ENCODE measurements at places on chromosomes 6 and 20.

DNA sequence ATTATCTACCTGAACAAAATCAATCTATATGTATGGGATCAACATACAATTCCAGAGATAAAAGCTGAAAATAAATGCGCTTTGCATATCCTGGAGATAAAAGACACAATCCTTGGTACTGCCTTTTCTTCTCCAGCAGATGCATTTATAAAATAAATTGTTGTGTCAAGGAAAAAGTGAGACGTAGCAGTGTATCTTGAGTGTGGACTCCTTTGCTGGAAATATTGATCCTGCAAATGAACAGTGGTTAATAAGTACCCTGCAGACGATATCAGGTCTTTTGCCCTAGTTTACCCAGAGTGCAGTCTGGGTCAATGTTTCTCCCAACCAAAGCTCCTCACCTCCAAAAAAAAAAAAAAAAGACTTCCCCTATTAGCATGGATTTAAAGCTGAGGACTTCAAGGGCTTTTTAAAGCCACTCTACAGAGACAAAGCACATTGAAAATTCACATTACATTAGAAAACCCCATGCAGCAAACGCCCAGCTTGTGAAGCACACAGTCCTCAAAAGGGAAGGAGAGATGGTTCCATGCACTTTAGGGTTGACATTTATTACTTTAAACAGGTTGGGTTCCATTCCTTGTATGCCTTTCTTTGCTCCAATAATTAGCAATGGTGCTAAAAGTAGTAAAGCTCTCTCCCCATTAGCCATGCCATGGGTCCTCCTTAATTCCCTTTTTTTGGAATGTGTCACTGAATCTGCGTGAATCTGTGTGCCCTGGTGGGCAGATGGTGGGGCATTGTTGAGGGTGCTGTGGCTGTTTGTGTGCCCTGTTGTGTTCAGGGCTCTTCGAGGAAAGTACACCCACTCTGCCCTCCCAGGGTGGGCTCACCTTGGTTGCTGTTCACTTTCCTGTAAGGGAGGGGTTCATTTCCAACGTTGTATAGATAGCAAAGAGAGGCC, 21.1 kb downstream of the FOXA2 start:
- DNase-seq: no peak

DNA sequence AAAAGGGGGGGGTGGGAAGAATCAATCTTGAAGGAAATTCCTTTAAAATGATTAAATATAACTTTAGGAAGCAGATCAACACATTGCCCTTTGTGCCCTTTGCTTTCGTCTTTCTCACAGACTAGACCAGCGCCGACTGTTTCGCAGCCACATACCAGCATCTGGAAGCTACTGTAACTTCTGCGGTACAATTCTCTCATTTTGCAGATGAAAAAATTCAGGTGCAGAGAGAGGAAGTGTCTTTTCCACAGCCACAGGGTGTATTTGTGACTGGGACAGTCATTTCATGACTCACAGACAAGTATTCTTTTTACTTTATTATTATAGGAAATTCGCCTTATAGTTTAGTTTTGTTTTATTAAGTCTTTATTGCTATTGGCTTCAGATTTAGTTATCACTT, 84.2 kb downstream of the UST start:
- no peak for DNase-seq

DNA sequence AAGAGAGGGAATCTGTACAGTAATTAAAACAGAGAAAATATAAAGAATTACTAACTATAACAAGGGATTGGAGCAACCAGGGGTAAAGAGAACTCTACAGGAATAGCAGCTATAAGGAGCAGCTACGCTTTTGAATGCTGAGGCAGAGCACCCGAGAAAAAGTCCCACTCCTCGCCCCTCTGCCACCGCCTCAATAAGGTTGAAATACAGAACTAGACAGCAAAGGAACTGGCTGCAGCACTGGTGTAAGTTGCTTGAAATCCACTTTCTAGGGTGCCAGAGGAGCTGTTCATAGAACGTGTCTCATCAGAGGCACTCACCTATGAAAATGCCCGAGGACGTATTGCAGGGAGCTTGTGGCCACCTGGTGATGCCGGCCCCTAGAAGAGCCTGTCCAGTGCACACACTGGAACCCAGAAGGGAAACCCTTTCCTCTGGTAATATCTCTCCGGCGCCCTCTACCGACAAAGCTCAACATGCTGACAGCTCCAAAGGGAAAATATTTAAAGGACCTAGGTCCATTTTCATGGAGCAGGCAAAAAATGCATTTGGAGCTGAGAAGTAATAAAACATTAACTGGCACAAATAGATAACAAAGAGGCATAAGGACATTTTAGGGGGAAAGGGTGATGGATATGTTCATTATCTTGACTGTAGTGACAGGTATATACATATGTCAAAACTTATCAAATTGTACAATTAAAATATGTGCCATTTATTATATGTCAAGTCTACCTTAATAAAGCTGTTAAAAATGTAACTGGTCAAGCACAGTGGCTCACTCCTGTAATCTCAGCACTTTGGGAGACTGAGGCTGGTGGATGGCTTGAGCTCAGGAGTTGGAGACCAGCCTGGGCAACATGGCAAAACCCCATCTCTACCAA, 137.4 kb upstream of the HDAC2 start:
- DNase-seq: no peak

DNA sequence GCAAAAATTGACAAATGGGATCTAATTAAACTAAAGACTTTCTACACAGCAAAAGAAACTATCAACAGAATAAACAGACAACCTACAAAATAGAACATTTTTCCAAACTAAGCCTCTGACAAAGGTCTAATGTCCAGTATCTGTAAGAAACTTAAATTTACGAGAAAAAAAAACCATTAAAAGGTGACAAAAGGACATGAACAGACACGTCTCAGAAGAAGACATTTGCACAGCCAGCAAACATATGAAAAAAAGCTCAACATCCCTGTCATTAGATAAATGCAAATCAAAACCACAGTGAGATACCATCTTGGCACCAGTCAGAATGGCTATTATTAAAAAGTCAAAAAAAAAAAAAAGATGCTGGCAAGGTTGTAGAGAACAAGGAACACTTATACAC, 70.6 kb upstream of the GRIK2 start:
- DNase-seq: no peak

- no peak for DNase-seq
Measured at GRCh38 chr20:32971703-32972161, 32.5 kb downstream of the SUN5 start.

DNA sequence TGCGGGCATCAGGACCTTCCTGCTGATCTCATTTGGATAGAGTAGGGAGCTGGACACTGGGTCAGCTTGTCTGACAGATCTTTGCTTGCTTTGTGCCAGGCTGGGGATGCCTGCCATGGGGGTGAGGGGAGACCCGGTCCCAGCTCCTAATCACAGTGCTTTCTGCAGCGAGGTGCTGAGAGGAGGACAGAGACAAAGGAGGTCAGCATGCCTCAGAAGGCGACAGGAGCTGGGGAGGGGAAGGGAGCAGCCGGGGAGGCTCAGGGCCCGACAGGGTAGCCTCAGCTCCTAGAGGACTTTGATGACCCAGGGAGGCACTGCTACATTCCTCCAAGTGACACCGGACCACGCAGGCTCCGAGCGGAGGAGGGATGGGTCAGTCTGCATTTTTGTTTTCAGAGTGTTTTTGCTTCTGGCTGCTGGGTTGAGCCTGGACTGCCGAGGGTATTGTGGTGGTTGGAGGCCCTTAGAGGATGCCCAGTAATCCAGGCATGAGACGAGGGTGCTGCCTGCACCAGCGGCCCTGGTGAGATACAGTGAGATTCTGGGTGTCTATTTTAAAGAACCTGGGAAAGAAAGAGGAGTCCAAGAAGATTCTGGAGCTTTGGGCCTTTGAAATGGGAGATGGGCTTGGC, 7.8 kb downstream of the RBM38 start:
- no peak for DNase-seq

DNA sequence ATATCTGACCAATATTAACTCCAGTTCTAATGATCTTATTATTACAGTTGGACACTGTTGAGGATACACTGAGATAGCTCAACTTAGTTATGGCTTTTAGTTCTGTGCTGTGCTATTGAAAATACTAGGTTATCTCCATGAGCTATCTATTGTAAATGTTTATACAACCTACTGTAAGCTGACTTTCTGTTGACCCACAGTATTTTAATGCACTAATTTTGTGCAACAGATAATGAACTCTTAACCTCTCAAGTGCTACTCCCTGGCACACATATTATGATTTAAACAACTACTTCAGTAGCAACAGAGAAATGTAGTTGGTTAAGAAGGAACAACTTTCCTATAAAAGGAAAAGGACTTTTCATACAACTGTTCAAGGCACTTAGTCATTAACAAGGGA, 5.2 kb upstream of the MMS22L start:
- DNase-seq: no peak

GRCh38 chr6:77548190-77548589, 84.9 kb upstream of the HTR1B start:
- no peak for DNase-seq

GRCh38 chr6:109379711-109380110, 2.6 kb downstream of the CD164 start:
- no peak for DNase-seq

- DNase-seq: no peak
Measured at GRCh38 chr20:35611482-35611881, 4.1 kb upstream of the SPAG4 start.

DNA sequence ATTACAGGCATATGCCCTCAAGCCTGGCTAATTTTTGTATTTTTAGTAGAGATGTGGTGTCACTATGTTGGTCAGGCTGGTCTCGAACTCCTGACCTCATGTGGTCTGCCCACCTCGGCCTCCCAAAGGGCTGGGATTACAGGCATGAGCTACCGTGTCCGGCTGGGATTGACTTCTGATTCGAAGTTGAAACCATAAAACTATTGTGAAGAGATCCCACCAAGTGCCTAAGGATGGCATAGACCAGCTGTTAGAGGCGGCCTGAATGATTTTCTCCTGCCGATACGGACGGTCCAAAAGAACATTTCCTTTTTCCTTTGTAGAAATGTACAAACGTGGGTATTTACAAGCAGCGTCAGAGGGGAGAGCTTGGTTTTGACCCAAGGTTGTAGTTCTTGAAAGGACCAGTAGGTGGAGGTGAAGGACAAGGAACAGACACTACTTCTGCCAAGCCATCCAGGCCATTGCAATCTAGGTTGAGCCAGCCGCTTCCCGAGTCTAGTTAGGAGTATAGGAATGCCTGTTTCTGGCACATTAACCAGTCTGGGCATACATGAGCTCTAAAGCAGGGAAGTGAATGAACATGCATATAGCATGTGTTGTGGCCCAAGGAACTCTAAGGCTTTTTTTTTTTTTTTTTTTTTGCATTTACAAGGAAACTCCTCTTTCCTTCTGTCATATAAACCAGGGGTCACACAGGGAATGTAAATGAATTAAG, 29.0 kb downstream of the MOCS3 start:
- DNase-seq: peak; percentile 44

DNA sequence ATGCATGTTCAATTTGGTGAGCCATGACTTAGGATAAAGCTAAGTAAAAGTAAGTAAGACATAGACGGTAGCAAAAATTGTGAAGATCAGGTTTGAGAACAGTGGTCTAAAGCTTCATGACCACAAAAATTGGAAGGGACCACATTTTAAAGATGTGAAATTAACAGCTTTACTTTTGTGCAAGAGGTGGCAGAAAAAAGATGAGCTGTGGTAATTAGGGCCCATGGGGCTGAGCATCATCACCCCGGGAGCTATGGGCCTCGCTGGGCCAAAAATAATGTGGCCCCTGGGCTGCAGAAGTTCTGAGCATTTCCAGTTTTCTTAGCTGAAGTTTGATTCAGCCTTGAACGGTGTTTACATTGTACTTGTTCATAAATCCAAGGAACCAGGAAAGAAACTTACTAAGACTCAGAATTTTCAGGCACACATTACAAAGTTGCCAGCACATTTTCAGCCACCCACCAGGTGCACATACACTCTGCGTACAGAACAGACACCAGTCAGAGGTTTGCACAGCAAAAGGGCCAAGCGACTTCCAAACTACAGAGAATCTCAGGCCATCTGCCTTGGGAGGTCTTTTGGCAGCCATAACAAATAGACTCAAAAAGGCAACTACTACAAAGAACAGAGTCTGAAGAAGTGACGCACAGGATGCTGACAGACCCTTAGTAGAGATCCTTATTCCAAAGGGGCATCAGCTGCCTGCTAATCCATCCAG, 57.7 kb downstream of the CSE1L start:
- no peak for DNase-seq

- no peak for DNase-seq
Measured at GRCh38 chr6:150606168-150606591, 6.5 kb downstream of the PLEKHG1 start.

DNA sequence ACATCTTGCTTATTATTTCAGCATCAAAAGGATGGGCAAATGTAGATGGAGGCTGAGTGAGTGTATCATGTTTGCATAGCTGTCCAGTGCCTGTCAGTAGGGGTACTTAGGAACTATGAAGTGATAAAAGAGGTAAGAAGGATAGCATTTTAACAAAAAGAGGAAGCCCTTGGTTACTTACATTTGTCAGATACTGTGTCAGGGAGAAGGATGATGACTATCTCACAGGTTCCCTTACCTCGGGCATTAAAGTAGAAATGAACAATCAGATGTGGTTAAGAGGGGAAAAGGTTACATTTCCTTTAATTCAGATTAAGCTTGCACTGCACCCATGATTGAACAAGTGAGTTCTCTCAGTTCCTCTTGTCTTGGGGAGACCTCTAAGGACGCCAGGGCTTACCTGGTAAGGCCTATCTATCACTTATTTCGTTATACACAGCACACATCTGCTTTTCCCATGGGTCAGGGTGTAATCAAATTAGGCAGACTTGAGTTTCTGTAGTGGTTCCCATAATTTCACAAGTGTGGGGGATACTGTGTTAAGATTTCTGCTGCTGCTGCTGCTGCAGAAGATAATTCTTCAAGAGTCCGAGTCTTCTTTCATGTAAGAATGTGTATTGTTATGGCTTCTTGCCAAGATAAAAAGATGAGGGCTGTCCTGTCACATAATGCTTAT, 4.5 kb downstream of the FOXO3 start:
- no peak for DNase-seq

GRCh38 chr6:21188505-21189223, 404.9 kb upstream of the SOX4 start:
- no peak for DNase-seq

DNA sequence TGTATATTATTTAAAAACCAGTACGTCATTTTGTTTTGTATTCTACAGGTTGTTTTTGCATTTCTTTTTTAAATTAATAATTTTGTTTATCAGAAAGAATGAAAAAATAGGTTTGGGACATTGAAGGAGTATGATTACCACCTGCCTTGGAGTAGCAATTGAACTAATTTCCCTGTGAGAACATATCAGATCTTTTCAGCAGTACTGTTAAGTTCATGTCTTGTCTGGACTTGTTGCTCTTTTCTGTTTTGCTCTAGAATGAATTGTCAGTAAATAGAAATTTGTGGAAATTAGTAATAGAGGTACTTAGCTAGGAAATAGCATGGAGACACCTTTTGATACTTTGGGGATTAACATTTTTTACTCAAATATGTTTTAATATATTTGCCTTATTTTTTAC, 24.3 kb downstream of the HSF2 start:
- no peak for DNase-seq

- no peak for DNase-seq
Measured at GRCh38 chr6:107235007-107235406, 119.7 kb upstream of the BEND3 start.

Measured in activated naive CD4-positive, alpha-beta T cell treated with anti-CD3 and anti-CD28 coated beads, Interleukin-2, amount 50 U/mL, for 16 hours (primary cell).